ENCODE measurements at places on chromosomes 6 and 20. TPM values are rescaled to one million over a fixed set of nuclear protein-coding genes. Genes with fewer than 3 reads are reported as not detected.

Gene SLC22A7
- not detected for total RNA-seq

Gene CALHM4
- total RNA-seq: not detected

Gene EYA4
- 13.1 TPM for total RNA-seq

Gene ESR1
- total RNA-seq: 0.77 TPM

Gene FAM217A
- not detected for total RNA-seq

Gene MEI4
- not detected for total RNA-seq

Measured in bronchial smooth muscle cell (primary cell).